ENCODE measurements at places on chromosomes 1 and 21. TPM values are rescaled to one million over a fixed set of nuclear protein-coding genes. Genes with fewer than 3 reads are reported as not detected.

The CYP2J2 gene
- 3.2 TPM for total RNA-seq

The RHD gene
- total RNA-seq: not detected

The CD1C gene
- total RNA-seq: not detected

The INAVA gene
- total RNA-seq: 2.8 TPM

The DNAJC6 gene
- total RNA-seq: 5.3 TPM

The ZNF496 gene
- total RNA-seq: 26.4 TPM

The FAM89A gene
- total RNA-seq: 9.4 TPM

The TCEA3 gene
- total RNA-seq: 0.07 TPM

The NBPF11 gene
- 1.9 TPM for total RNA-seq

The SOD1 gene
- total RNA-seq: 518 TPM

The FCRL4 gene
- total RNA-seq: not detected

The RWDD3 gene
- total RNA-seq: 17.7 TPM

The TCHH gene
- not detected for total RNA-seq

The ADGRL4 gene
- total RNA-seq: not detected

The HES4 gene
- 44.1 TPM for total RNA-seq

The LCE3E gene
- total RNA-seq: not detected

The SH2D1B gene
- 0.71 TPM for total RNA-seq

The FAM76A gene
- total RNA-seq: 26.4 TPM

The OR2L13 gene
- total RNA-seq: not detected

The CLK2 gene
- 15.8 TPM for total RNA-seq

The DEDD gene
- total RNA-seq: 36.6 TPM

The WNT4 gene
- total RNA-seq: not detected

The AKR7A3 gene
- total RNA-seq: 0.37 TPM

The TMOD4 gene
- total RNA-seq: not detected

The PLEKHN1 gene
- 4.5 TPM for total RNA-seq

The CFHR3 gene
- not detected for total RNA-seq

The DNAJC11 gene
- total RNA-seq: 46.1 TPM

The PPIAL4G gene
- total RNA-seq: not detected

The GUCA2A gene
- not detected for total RNA-seq
